Breast epithelium (tissue), 4 donors: ENCODE measurements at places on chromosomes 3 and 15.
A peak's percentile ranks its signal among the peaks of the same experiment; 100 is the strongest.

- DNase-seq: no peak
Measured at GRCh38 chr3:71456156-71456555, 127.4 kb downstream of the FOXP1 start.

- no peak for DNase-seq
Measured at GRCh38 chr3:162441716-162442115, 945.1 kb downstream of the OTOL1 start.

DNA sequence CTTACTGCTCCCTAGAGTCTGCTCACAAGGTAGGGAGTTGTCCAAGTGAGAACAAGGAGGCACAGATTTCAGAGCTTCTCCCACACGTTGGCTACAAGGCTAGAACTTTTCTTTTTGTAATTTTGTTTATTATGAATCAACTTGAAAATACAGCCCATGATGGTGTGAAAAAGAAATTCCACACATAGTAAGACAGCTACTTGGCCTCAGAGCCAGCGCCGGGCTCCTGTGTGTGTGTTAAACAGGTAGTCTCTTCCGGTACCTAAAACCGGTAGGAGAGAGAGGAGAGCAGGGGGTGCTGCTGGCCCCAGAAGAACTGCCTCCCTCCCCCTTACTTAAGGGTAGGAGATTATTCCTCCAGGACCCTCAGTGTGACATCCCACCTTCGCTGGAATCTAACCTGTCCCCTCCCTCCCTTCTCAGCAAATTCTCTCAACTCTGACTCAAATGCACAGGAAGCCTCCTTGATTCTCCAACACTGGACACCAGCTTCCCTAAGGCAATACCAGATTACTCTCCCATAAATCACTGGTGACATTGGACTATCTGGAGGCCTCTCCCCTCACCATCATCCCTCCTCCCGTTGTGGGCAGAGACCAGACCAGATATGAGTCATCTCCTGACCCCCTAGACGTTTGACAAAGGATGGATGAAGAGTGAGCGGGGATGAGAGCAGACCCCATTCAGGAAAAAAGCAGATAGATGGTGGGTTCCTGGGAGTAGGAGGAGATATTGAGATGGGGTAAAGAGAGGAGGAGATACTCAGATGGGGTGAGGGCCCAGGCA is 4.5 kb upstream of the IP6K1 start:
- no peak for DNase-seq

DNA sequence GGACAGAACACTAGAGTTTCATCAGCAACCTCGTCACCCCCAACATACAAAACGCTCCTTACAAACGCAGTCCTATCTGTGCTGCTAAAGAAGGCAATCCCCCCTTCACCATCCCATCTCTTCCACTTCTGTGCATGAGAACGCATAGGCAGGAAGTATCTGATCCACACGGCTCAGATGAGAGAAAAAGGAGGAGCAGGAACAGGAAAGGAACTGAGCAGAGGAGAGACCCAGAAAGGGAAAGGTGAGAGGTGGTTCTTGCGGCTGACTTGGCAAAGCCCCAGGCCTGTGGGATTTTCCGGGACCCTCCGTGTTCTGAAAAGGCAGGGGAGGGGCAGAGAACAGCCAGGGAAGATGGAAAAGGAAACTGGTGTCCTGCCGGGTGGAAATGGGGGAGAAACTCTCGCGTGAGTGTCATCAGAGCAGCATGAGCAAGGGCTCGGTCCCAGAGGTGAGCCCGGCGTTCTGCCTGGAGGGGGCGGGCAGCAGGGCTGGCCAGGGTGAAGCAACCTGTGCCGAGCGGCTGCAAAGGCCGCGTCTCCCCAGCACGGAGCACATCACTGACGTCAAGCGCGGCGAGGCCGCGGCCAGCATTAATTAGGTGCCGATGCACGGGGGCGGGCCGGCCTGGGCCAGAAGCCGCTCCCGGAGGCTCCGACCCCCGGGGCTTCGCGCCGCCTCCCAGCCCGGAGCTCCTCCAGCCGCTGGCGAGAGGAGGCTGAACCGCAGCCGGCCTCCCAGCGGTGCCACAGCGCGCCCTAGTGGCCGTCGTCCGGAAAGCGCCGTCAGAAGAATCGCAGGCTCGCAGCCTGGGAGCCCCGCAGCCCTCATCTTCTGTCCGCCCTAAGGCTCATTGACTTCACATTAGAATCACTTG is 35.8 kb downstream of the CPN2 start:
- peak; percentile 70 for DNase-seq

GRCh38 chr3:13121553-13122001 is 48.3 kb upstream of the IQSEC1 start:
- no peak for DNase-seq

GRCh38 chr3:174159604-174160003 is 699.5 kb upstream of the NAALADL2 start:
- DNase-seq: no peak

- no peak for DNase-seq
Measured at GRCh38 chr3:55576621-55577388, 89.7 kb upstream of the WNT5A start.
